MM.1S (cell line): ENCODE measurements at places on chromosomes 4 and X.

- peak; percentile 57 for DNase-seq
- no peaks in the 10 kb centered on the region for H3K27me3 ChIP-seq
- H3K27ac ChIP-seq = no peak overlapping the region
- no peaks in the 10 kb centered on the region for H3K36me3 ChIP-seq
- H3K4me3 ChIP-seq = no peak overlapping the region
- H3K4me1 ChIP-seq = peaks cover 47% of the 10 kb centered on the region
These were observed 15.0 kb downstream of the CD40LG start for GRCh38 chrX:136662976-136663375.

- no peak overlapping the region for H3K4me3 ChIP-seq
- no peaks in the 10 kb centered on the region for H3K27me3 ChIP-seq
- no peak overlapping the region for H3K27ac ChIP-seq
- peaks cover 8% of the 10 kb centered on the region for H3K4me1 ChIP-seq
These were observed 56.6 kb upstream of the BEX4 start for GRCh38 chrX:103158317-103158621.

GRCh38 chr4:144894573-144894972, 203.4 kb downstream of the ANAPC10 start:
- no peak overlapping the region for H3K27ac ChIP-seq
- DNase-seq = no peak
- H3K27me3 ChIP-seq = no peaks in the 10 kb centered on the region
- no peaks in the 10 kb centered on the region for H3K4me1 ChIP-seq
- no peak overlapping the region for H3K4me3 ChIP-seq
- no peaks in the 10 kb centered on the region for H3K36me3 ChIP-seq

DNA sequence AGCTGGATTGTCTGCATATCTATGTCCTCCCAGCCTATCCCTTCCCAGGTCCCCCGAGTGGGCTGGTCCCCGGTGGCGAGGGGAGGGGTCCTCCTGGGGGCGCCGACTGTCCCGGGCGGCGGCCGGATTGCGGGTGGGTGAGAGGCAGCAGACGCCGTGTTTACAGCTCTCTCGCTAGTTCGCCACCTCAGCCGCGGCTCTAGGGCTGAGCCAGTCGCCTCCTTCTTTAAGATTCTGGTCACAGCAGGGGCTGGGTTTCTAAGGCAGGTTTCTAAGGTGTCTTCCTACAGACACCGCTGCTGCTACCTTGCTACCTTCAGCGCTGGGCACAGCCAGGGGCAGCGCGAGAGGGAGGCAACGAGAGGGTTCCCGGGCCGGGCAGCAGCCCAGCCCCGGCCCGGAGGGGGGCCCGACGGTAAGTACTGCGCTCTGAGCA, 57.2 kb downstream of the FRMPD3 start:
- no peaks in the 10 kb centered on the region for H3K4me1 ChIP-seq
- H3K27ac ChIP-seq = no peak overlapping the region
- no peaks in the 10 kb centered on the region for H3K36me3 ChIP-seq

DNA sequence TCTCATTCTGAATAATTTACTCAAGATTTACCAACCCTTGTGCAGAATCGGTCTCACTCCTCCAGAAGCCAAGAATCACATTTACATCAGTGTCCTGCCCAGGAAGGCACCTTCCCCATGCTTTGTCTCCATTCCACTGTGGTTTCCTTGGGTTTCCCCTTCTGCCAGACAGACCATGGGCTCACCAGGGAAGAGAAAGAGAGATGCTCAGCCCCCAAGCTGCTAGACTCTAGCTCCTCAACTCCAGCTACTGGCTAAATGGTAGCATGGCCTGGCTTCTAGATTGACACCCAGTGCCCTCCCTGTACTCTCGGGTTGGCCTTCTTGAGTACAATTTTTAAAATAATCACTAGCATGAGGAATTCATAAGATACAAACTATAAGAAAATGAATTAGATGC, 12.9 kb downstream of the TLR10 start:
- H3K27me3 ChIP-seq = no peaks in the 10 kb centered on the region
- H3K4me1 ChIP-seq = no peaks in the 10 kb centered on the region
- DNase-seq = no peak
- H3K36me3 ChIP-seq = no peaks in the 10 kb centered on the region
- no peak overlapping the region for H3K4me3 ChIP-seq

GRCh38 chr4:17702641-17703040, 78.8 kb downstream of the FAM184B start:
- H3K4me3 ChIP-seq = no peak overlapping the region
- no peak for DNase-seq
- no peaks in the 10 kb centered on the region for H3K27me3 ChIP-seq
- H3K36me3 ChIP-seq = no peaks in the 10 kb centered on the region

DNA sequence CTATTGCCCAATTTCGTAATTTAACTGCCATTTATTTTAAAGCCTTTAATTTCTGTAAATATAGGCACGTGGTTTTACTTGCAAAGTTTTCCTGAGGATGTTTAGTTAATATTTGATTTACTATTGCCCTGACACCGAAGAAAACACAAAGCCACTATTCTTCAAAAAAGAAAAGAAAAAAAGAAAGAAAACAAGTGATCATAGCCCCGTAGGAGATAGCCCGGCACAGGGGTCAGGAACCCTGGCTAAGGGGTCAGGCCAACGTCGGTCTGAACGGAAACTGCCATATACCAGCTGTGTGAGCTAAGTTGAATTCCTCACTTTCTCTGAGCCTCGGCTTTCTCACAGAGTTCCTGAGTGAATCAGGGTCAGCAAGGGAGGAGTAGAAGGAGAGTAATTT, 17.7 kb upstream of the LAMP2 start:
- peak overlapping the region; percentile 94; the same call in 1 of the 2 replicates for H3K27ac ChIP-seq
- H3K4me3 ChIP-seq = no peak overlapping the region
- no peaks in the 10 kb centered on the region for H3K27me3 ChIP-seq
- H3K4me1 ChIP-seq = no peaks in the 10 kb centered on the region

- no peaks in the 10 kb centered on the region for H3K27me3 ChIP-seq
- no peaks in the 10 kb centered on the region for H3K36me3 ChIP-seq
- no peaks in the 10 kb centered on the region for H3K4me1 ChIP-seq
- no peak overlapping the region for H3K4me3 ChIP-seq
- DNase-seq = no peak
These were observed 32.3 kb downstream of the CHRNA9 start for GRCh38 chr4:40367451-40367850.

DNA sequence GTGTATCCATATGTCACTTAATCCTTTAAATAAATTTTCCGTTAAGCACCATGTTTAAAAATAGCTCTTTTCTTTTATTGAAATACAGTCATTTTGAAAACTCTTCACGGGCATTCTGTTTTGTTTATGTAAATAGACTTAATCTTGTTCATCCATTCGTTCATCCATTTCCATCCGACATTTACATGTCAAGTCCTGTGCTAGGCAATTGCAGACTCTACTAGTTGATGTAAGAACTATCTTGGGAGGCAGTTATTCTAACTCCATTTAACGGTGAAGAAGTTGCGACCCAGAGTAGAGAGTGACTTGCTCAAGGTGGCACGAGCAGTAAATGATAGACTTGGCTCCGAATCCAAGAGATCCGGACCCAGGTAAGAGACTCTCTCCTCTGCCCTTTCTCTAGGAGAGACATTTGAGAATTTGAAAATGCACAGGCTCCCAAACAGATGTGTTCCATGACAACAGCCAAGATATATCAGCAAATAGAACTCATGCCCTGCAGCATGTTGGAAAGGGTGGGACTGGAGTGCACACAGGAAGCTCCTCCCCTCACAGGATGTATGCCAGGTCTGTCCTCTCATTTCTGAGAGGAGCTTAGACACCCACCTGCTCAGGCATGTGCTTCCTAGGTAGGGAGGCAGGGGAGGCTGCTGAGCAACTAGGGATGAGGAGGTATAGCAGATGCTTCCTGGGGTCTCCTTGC, 64.5 kb downstream of the DRD5 start:
- no peaks in the 10 kb centered on the region for H3K36me3 ChIP-seq
- H3K27me3 ChIP-seq = no peaks in the 10 kb centered on the region
- no peak for DNase-seq
- H3K27ac ChIP-seq = no peak overlapping the region
- no peak overlapping the region for H3K4me3 ChIP-seq

DNA sequence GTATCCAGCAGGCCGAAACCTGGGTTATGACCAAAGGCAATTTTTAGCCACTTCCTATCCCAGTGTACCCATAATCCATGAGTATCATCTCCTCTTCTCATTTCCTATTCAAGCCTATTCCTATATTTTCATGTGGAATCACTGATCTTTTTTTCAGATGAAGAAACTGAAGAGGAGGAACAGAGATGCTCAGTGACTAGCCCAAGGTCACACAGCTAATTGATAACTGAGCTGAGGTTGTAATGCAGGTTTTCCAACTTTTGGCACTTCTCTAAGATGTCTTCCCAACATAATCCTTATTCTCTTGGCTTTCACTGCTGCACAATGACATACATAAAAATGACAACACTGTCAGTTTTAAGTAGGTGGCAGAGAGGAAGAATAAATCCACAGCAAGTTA, 15.3 kb downstream of the GRIA3 start:
- no peaks in the 10 kb centered on the region for H3K36me3 ChIP-seq
- no peak for DNase-seq
- no peaks in the 10 kb centered on the region for H3K27me3 ChIP-seq
- H3K4me1 ChIP-seq = no peaks in the 10 kb centered on the region

- DNase-seq = no peak
- no peaks in the 10 kb centered on the region for H3K4me1 ChIP-seq
- no peaks in the 10 kb centered on the region for H3K27me3 ChIP-seq
- H3K4me3 ChIP-seq = no peak overlapping the region
- no peaks in the 10 kb centered on the region for H3K36me3 ChIP-seq
- no peak overlapping the region for H3K27ac ChIP-seq
These were observed 30.5 kb downstream of the PLAC8 start for GRCh38 chr4:83083925-83084475.

DNA sequence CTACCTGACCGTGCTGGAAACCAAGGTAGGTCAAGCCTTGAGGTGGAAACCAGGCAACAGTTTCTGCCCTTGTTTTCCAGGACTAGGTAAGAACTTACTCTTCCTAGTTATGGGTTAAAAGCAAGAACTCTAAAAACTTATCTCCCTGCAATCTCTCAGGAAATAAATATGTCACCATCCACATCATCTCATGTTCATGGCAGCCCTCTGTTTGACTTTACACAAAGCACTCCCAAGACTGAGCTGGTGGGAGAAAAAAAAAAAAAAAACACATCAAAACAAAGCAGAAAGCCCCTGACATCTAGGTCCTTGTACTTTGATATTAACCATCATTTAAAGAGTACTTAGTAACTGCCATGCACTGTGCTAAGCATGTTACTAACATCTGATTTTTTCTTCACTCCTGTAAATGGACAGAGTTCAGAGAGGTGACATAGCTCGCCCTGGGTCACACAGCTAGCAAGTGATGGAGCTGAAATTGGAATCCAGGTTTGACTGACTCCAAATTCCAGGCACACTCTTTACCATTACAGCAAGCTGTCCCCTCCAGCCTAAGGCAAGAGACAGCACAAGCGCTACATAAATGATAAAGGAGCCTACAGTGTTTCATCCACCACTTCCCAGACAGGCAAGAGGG, 102.8 kb upstream of the NOCT start:
- DNase-seq = no peak
- no peaks in the 10 kb centered on the region for H3K4me1 ChIP-seq
- no peaks in the 10 kb centered on the region for H3K27me3 ChIP-seq
- H3K4me3 ChIP-seq = no peak overlapping the region
- H3K27ac ChIP-seq = no peak overlapping the region
- no peaks in the 10 kb centered on the region for H3K36me3 ChIP-seq

DNA sequence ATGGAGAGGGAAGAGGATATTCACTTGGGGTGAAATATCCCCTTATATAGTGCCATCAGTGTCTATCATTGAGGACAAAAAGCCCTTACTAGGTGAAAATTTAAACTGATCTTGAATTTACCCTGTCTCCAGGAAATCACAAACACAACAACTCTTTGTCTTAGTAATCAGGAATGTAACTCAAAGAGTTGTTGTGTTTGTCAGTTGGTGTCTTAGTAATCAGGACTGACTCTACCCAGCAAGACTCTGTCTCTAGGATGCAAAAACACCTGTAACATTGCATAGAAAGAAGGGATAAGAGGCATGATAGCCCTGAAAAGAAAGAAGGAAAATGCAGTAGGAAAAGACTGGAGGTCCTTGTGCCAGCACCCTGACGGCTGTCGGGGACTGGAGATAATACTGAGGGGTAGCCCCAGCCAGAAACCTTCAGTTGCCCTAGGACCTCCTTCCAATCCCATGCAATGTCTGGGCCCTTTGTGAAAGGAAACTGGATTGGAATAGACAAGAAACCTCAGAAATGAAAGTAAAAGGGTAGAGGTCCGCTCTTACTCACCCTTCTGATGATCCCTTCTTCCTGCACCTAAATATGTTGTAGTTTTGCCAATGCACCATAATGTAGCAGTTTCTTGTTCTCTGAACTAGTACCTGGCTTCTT, 45.3 kb downstream of the HMGB2 start:
- peak overlapping the region; percentile 40; the same call in 1 of the 2 replicates for H3K27ac ChIP-seq
- peaks cover 4% of the 10 kb centered on the region; the same call in 1 of the 2 replicates for H3K4me1 ChIP-seq
- H3K36me3 ChIP-seq = no peaks in the 10 kb centered on the region
- peak; percentile 34 for DNase-seq
- H3K27me3 ChIP-seq = no peaks in the 10 kb centered on the region
